ENCODE measurements at places on chromosomes 5 and 9.

DNA sequence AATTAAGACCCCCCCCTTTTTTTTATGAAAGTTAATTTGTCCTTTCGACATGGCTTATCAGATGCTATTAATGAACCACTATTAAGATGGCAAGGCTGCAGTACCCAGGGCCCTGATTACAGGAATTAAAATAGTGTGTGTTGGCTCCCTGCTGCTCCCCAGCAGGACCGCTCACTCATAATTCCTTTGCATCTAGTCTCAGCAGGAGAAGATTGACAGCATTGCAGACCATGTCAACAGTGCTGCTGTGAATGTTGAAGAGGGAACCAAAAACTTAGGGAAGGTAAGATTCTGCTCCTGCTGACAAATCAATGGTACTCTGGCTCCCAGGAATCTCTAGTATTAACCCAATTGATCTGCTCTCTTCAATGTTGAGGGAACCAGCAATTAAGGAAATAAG lies 61.0 kb downstream of the STX17 start:
- no peak for DNase-seq

GRCh38 chr9:13816837-13817236 lies 497.1 kb downstream of the NFIB start:
- no peak for DNase-seq

DNA sequence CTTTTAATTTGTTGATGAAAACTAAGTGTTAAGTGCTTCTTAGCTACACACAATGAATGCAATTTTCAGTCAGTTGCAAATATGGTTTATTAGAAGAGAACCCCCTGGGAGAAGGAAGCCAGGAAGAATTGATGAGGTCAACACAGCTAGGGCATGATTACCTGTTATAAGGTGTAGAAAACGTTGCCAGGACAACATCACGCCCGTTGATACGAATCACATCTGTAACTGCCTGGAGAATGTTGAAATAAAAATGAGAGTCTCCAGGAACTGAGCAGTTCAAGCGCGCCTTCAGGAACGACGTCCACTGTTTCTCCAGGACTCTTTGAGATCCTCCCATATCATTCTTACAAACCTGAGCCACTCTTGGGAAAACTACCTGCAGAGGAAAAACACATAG lies 88.0 kb downstream of the SEMA6A start:
- DNase-seq, result no peak

- no peak for DNase-seq
Observed at GRCh38 chr9:33184963-33185362, 17.8 kb upstream of the B4GALT1 start.

DNA sequence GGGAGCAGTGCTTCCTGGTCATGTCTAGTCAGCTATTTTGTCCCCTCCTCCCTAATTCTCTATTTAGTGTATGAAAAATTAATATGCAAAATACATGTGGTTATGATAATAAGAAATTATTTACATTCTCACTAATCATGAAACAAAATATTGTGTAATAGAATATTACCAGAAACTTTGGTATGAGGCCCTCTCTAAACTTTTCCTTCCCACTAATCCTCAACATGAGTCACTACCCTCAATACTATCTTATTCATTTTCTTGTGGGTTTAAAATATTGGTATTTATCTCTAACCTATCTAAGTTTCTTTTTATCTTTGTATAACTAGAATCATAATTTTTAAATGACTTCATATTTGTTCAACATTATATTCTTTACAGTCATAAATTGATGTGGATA lies 545.9 kb upstream of the PTPRD start:
- DNase-seq, result no peak

DNA sequence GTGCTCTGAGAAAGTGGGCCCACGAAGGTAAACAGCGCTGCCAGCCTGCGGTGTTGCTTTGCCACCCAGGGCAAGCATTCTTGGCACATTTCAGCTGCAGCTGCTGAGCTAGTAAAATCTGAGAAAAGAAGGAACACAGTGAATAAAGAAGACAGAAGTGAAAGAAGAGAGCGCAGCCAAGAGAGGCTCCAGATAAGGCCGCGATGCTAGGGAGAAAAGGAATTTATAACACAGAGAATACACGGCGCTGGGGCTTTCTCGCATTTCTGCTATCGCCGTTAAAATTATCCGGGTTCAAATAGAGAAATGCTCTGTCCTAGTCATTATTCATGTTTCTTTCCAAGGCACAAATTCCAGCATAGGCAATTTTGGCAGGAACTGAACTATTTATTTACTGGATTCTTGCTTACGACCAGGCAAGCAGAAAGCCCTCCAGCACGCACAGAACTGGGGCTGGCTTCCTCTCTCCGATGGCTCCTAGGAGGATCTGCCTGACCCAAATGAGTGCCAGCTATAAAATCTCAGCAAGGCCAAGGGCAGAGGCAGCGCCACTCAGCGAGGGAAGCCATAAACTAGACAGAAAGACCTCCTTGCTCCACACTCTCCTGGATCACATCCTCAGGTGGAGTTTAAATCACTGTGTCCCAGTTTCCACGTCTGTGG lies 111.2 kb downstream of the ATPSCKMT start:
- DNase-seq, result no peak

DNA sequence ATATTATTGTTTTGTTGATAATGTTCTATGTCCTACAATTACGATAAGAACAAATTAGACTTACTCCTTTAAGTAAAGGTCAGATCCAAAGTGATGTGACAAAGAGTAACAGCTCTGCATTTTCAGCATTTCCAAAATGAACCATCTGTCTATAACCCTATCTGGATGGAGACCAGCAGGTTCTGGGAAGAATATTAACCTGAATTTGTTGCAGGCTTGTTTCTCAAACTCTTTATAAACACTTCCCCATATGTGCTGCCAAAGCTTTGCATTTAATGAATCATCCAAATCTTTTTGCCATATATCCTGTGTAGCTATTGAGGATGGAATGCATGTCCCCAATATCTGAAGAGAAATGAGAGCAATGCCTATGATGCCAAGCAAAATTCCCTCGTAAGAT lies 198.9 kb upstream of the SLC27A6 start:
- DNase-seq, result no peak

DNA sequence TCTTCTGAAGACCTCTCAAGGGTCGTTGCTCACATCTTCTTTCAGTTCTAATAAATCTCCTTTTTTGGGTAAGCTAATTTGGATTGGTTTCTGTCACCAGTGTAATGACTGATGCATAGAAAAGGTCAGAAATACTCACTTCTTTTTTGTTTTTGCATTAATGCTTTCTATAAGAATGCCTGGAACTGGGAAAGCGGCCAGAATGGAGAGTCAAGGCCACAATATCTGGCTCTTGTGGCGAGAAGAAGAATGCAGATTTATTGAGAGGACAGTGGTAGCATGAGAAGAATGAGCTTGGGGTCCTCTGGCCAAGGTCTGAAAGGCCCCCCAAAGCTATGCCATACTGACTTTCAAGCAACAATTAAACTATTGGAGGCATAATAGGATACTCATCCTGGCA lies 88.0 kb upstream of the SLC12A2 start:
- DNase-seq, result no peak

- no peak for DNase-seq
Observed at GRCh38 chr9:73761905-73762304, 610.2 kb downstream of the ANXA1 start.

GRCh38 chr5:143201589-143201988 lies 201.9 kb downstream of the NR3C1 start:
- DNase-seq, result no peak

DNA sequence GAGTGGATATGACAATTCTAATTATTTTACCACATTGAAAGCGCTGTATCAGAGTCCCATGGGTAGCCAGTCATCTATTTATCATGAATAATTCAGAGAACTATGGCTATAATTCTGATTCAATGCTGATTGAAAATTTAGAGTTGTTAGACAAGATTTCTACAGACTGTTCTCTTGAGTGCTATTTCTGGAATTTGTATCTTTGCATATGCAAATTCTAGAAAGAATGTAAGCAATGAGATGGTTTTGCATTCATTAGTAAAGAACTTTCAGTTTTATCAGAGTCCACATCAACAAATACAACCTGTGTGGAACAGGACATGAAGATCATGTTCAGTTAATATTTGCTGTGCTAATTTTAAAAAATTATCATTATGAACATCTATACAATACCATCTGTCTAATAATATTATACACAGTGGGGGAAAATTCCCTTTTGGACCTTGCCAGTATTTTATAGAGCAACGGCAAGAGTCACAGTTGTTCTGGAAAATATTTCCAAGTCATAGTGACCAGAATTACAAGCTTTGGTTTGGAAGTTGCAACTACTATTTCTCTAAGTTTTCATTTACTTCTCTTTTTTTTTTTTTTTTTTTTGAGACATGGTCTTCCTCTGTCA lies 372.7 kb upstream of the PTGER4 start:
- DNase-seq, result no peak

GRCh38 chr5:109946610-109947009 lies 256.9 kb downstream of the MAN2A1 start:
- no peak for DNase-seq

GRCh38 chr9:132942541-132943182 lies 1.8 kb downstream of the TSC1 start:
- no peak for DNase-seq

DNA sequence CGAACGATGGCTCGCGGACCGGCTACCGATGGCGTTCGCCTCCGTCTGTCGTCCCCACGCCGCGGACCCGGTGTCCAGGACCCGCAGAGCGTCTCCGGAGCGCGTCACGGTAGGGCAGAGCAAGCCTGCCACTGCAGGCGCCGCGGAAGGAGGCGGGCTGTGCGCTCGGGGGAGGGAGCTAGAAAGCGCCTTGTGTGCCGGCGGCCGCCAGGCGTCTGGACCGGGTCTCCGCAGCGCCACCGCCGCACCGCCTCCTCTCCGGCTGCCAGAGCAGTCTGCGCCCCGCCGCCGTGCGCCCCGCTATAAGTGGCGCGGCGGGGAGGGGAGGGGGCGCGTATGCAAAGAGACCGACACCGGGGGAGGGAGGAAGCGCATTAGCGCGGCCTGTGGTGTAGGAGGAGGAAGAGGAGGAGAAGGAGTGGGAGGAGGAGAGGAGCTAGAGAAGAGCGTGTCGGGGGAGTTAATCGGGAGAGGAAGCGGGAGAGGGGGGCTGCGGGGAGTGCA lies at the start of gene ENC1:
Gene ENC1, minus strand, starts transcription at position 279 of the 504 bp plus-strand sequence. CDS start 4,243 bp downstream, outside the sequence.
- DNase-seq, result no peak

DNA sequence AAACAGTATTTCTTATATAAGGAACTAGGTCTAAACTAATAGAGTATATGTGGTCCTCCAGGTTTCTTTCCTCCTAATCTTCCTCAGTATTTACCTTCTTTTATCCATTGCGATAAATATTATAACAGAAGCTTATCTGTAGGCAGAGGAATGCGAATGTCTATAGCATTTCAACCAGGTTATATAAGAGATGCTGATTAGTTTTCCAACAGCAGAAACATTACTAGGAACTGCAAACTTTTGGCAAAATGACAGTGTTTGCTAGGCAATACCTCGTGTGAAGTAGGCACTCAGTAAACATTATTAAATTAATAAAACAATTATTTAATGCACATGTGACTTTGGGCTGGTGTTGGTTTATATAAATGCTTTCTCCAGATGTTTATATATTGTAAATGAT lies 206.5 kb downstream of the GABRB2 start:
- DNase-seq, result no peak

GRCh38 chr5:1006656-1007071 lies 1.9 kb upstream of the NKD2 start:
- no peak for DNase-seq

- no peak for DNase-seq
Observed at GRCh38 chr5:60404171-60404570, 295.8 kb downstream of the DEPDC1B start.

DNA sequence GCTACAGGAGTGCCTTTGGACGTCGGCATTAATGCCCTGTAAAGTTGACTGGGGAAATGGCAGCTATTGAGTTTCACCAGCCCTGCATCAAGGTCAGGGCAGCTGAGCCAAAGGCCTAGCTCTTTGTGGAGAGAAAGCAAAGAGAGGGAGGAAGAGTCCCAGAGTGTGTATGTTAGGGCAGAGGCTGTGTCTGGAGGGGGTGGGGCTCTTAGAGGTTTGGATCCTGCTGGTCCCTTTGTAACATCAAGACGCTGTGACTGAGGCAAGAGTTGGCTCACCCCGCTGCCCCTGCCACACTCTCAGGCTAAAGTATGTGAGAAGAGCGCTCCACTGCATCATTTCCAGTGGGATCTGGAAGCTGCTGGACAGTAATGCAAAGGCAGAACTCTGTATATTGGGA lies 34.3 kb downstream of the TMOD1 start:
- no peak for DNase-seq

GRCh38 chr9:38621434-38622287 lies 1.3 kb upstream of the ANKRD18A start:
- no peak for DNase-seq

- no peak for DNase-seq
Observed at GRCh38 chr5:132009706-132010405, 1.6 kb downstream of the ACSL6 start.

- DNase-seq, result no peak
Observed at GRCh38 chr5:60613826-60614225, 86.1 kb downstream of the DEPDC1B start.

GRCh38 chr9:125544988-125545651 lies 161.9 kb downstream of the MAPKAP1 start:
- DNase-seq, result no peak

DNA sequence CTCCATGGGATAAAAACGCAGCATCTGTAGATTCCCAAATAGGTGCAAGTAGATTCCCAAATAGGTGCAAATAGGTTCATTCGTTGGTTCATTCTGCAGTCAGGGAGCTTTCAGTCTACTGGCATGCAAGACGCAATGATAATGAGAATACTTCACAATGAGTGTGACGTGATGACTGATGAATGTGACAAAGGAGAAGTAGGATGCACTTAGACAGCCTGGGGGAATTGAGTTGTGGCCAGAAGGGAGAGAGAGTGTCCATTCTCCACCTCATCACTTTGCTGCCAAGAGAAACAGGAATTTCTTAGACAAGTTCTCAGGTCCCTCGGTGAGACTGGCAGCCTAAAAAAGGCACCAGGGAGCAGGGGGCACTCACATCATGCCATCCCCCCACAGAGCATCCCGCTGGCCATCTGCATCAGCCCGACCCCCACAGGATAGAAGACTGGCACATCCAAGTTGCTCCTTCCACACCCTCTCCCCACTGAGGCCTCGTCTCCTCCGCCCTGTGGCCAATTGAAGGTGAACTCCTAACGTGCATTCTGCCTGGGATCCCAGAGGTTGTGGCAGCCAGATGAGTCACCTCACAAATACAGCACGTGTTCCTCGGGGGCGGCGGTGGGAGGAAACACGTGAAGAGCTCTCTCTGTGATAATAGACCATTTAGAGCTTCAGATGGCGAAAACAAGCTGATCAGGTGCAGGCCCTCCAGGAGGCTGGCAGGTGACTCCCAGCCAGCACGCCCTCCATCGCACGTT lies 19.9 kb upstream of the KCNIP1 start:
- DNase-seq, result no peak

Measured in NCI-H2081 treated with DMSO at 0.1 percent for 48 hours (cell line).